ENCODE measurements at places on chromosomes 1 and 21.

DNA sequence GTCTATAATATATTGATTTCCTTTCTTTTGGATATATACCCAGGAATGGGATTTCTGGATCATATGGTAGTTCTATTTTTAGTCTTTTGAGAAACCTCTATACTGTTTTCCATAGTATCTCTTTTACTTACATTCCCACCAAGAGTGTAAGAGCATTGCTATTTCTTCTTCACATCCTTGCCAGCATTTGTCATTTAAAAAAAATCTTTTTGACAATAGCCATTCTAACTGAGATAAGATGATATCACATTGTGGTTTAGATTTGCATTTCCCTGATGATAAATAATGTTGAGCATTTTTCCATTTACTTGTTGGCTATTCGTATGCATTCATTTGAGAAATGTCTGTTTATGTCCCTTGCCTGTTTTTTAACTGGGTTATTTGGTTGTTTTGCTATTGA lies 467.4 kb downstream of the COL11A1 start:
- DNase-seq = no peak

- DNase-seq = no peak
Observed at GRCh38 chr1:229183588-229183987, 87.3 kb upstream of the RAB4A start.

- DNase-seq = no peak
Observed at GRCh38 chr1:157399343-157399983, 152.9 kb downstream of the FCRL5 start.

- DNase-seq = no peak
Observed at GRCh38 chr1:29309075-29309474, 72.8 kb downstream of the PTPRU start.

GRCh38 chr1:209962856-209963255 lies 24.8 kb downstream of the SYT14 start:
- no peak for DNase-seq

- peak; percentile 79 for DNase-seq
Observed at GRCh38 chr1:55257958-55258357, 42.8 kb upstream of the USP24 start.

DNA sequence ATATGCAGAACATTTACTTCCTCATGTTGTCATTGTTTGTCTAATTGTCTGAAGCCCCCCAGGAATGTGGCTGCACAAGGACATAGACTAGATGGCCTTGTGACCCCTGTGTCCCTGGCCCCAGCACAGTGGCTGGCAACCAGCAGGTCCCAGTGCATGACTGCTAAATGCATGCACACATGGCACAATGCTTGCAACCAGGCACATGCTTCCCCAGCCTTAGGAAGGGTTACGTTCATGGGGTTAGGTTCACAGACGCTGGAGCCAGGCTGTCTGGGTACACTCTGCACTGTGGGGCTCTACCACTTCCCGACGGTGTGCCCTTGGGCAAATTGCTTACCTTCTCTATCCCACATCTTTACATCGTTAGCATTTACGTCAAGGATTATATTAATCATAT lies 21.2 kb upstream of the CLIC6 start:
- DNase-seq = no peak

DNA sequence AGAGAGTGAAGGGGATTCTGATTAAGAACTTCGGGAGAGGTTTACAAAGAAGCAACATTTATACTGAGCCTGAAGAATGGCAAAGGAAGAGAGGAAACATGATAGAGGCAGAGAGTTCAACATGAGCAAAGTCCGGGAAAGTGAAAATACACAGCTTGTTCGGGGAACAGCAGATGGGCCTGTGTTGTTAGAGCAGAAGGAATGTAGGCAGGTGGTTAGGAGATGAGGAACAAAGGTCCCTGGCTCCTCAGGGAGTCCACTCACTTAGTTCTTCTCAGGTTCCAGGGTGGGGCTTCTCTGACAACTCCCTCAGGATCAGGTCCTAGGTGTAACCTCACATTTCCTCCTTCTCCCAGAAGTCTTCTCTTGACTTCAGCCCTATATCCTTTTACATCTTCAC lies 5.1 kb upstream of the ZNF326 start:
- DNase-seq = no peak

- peak; percentile 38 for DNase-seq
Observed at GRCh38 chr1:1169429-1170214, 4.1 kb upstream of the TTLL10 start.

DNA sequence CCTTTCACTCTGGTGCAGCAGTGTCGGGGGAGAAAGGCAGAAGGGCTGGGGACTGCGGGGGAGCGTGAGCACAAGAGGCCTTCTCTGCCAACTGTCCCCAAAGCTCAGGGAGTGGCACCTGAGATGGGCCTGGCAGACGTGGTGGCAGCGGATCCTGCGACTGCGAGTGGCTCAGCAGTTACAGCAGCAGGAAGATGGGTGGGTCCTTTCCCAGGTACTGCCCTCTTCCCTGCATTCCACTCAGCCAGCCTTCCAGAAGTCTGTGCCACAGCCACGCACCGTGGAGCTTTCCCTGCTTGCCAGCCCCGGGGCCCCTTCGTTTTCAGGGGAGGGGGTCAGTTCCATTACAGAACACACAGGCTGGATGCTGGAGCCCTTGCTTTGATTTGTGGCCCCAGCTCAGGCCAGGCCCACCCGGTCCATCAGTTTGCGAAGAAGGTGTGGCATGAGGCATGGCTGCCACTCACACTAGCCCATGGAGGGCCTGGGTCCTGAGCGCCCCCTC lies 17.2 kb downstream of the MTHFR start:
- DNase-seq = no peak

- DNase-seq = no peak
Observed at GRCh38 chr1:77447669-77448068, 165.8 kb downstream of the AK5 start.

- DNase-seq = no peak
Observed at GRCh38 chr1:77592906-77593305, 89.6 kb downstream of the ZZZ3 start.

- DNase-seq = no peak
Observed at GRCh38 chr1:223248001-223248769, 105.1 kb upstream of the TLR5 start.

DNA sequence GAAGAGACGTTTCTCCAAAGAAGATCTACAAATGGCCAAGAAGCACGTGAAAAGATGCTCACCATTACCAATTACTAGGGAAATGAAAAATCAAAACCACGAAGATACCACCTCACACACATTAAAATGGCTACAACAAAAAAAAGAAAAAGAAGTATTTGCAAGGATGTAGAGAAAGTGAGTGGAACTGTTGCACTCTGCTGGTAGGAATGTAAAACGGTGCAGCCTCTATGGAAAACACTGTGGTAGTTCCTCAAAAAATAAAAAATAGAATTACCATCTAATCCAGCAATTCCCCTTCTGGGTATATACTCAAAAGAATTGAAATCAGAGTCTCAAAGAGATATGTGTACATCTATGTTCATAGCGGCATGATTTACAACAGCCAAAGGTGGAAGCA lies 115.4 kb upstream of the EDN2 start:
- DNase-seq = no peak

GRCh38 chr1:180893614-180894013 lies 19.1 kb upstream of the KIAA1614 start:
- DNase-seq = no peak

DNA sequence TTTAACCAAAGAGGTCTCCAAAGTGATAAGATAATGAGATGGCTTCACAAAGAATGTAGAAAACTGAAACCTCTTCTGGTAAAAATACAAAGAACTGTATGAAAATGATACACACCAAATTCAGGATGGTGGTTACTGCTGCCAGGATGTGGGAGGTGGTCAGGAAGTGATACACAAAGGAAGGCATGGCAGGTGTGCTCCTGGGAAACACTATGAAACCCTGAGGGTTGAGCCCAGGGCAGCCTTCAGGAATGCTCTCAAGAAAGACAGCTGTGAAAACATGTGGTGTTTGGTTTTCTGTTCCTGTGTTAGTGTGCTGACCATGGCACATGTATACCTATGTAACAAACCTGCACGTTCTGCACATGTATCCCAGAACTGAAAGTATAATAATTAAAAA lies 109.3 kb downstream of the NTNG1 start:
- no peak for DNase-seq

- DNase-seq = no peak
Observed at GRCh38 chr1:57279909-57280666, 143.8 kb downstream of the DAB1 start.

- no peak for DNase-seq
Observed at GRCh38 chr1:91606546-91607078, 106.0 kb downstream of the CDC7 start.

GRCh38 chr1:10888791-10889649 lies 92.6 kb upstream of the CASZ1 start:
- DNase-seq = no peak

DNA sequence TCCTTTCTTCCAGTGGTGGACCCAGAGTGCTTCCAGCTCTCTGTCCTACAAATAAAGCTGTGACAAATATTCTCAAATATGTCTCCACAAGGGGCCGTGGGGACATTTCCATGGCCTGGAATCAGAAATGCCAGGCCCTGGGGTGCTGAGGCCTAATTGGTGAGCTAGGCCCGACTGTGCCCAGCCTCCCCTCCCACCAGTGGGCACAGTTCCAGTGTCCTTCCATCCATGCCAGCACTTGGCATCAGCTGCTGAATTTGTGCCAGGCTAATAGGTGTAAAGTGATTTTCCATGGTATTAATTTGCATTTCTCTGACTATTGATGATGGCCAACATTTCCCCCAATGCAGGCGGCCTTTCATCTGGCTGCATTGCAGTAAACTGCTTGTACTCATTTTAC lies 48.5 kb upstream of the B3GALT5 start:
- no peak for DNase-seq

GRCh38 chr1:166330096-166330495 lies 163.3 kb upstream of the FAM78B start:
- DNase-seq = no peak

DNA sequence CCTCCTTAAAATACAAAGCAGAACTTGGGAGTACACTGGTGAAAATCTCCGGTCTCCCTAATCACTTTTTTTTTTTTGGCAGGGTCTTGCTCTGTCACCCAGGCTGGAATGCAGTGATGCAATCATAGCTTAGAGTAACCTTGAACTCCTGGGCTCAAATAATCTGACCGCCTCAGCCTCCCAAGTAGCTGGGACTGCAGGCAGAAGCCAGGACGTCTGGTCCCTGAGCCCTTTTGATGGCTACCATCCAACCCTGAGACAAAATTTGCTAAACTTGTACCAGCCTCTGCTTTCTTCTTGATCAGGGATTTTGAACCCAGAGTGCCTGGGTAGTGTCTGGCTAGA lies 4.1 kb downstream of the L1TD1 start:
- DNase-seq = no peak

- DNase-seq = no peak
Observed at GRCh38 chr1:65362545-65362944, 53.2 kb downstream of the DNAJC6 start.

GRCh38 chr1:46464915-46465314 lies 24.7 kb upstream of the DMBX1 start:
- DNase-seq = no peak

GRCh38 chr1:14750490-14750889 lies 152.0 kb downstream of the KAZN start:
- no peak for DNase-seq

DNA sequence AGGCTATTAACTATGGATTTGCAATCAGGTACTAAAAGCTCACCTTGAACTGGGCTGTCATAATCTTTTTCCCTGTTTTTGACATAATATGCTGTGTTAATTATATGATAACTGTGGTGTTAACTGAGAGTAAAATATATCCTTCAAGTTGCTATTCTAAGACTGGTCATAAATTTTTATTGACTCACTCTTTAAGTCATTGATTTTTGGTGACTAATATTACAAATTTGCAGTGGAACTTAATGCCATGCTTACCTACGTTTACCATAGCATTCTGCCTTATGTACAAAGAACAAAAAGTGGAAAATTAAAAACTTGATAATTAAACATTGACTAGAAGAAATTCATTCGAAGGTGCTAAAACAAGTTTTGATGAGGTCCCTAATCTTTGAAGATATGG lies 872.4 kb downstream of the BRINP3 start:
- DNase-seq = no peak

DNA sequence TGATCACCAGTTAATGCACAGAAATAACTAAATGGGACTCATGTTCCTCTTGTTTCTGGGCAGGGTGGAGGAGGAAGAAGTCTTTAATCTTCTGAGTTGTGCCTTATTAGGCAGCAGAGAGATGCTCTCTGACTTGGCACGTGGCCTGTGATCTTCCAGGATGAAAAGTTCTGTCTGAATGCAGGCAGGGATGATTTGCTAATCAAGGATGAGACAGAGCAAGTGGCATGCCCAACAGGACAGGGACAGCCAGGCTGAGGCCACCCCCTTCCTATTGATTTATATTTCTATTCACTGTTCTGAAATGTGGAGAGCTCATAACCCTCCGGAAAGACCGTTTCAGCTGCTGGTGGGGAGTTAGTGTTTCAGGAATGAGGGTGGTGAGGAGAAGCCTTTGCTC lies 477.8 kb upstream of the CAMK1G start:
- no peak for DNase-seq

GRCh38 chr1:107936498-107937481 lies 28.2 kb downstream of the VAV3 start:
- DNase-seq = peak; percentile 20

GRCh38 chr21:24093032-24093431 lies 1514.2 kb downstream of the MRPL39 start:
- no peak for DNase-seq

DNA sequence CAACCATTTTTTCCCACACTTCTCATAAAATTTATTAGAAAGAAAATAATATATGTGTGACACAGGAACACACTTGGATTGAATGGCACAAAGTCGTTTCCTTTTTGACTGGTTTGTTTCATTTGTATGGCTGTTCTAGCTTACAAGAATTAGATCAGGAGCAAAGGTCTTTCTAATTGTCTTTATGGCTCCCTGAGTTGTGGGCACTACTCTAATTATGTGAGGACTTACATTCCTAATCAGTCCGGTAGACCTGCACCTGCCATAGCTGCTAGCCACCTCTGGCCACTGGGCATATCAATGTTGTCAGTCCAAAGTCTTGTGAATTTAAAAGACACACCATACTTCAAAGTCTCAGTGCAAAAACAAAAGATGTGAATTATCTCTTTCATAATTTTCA lies 346.7 kb downstream of the NTNG1 start:
- DNase-seq = no peak

GRCh38 chr1:152110860-152111514 lies 4.3 kb downstream of the TCHH start:
- DNase-seq = no peak

GRCh38 chr1:70066711-70067110 lies 138.7 kb downstream of the LRRC40 start:
- DNase-seq = no peak

GRCh38 chr21:42524341-42525028 lies 10.8 kb downstream of the SLC37A1 start:
- DNase-seq = peak; percentile 31

GRCh38 chr1:184649451-184649888 lies 105.2 kb downstream of the EDEM3 start:
- no peak for DNase-seq

DNA sequence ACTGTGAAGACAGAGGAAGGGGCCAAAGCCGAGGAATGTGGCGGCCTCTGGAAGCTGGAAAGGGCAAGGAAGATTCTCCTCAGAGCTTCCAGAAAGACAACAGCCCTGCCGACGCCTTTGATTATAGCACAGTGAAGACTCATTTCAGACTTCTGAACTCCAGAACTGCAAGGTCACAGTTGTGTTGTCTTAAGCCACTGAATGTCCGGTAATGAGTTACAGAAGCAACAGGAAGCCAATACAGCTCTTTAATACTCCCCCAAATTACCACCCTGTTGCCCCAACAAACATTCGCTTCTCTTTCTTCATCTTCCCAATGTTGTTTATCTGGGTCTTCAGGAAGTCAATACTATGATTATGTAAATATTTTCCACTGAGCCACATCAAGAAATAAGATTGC lies 44.0 kb downstream of the ETS2 start:
- no peak for DNase-seq

GRCh38 chr1:178629252-178630154 lies 95.5 kb upstream of the RALGPS2 start:
- no peak for DNase-seq

- DNase-seq = no peak
Observed at GRCh38 chr1:177950506-177950905, 19.4 kb downstream of the SEC16B start.
